ENCODE measurements at places on chromosomes 2 and 18. TPM values are rescaled to one million over a fixed set of nuclear protein-coding genes. Genes with fewer than 3 reads are reported as not detected.
A peak's percentile ranks its signal among the peaks of the same experiment; 100 is the strongest.

The CCL20 gene
- not detected for total RNA-seq

The LYPD1 gene
- 2.3 TPM for total RNA-seq

GRCh38 chr2:105950521-105951383 is 206.0 kb downstream of the NCK2 start:
- no peak overlapping the region for H3K4me3 ChIP-seq
- DNase-seq, result no peak
- H3K36me3 ChIP-seq, result no peaks in the 10 kb centered on the region
- peaks cover 9% of the 10 kb centered on the region for H3K4me1 ChIP-seq

- H3K4me1 ChIP-seq, result no peaks in the 10 kb centered on the region
- no peak overlapping the region for H3K4me3 ChIP-seq
- no peaks in the 10 kb centered on the region for H3K36me3 ChIP-seq
- peak; percentile 12 for DNase-seq
- H3K27me3 ChIP-seq, result peaks cover 26% of the 10 kb centered on the region
Measured at GRCh38 chr2:70851704-70852103, 16.1 kb upstream of the CD207 start.

DNA sequence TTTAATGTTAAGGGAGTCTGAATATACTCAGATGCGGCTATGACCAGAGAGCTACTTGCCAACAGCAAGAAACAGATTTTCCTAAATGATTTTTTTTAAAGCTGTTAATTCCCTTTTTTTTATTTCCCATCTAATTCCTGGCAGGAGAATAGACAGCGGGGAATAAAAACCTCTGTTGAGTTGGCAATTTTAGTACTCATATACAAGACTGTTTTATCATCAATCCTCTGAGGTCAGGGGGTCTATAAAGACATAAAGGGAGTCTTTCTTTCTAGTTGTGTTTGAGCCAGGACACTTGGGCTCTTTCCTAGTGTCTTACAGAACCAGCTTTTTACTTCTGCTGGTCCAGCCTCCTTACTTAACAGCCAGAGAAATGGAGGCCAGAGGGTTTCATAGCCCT is 29.4 kb downstream of the MAIP1 start:
- DNase-seq, result no peak
- H3K36me3 ChIP-seq, result no peaks in the 10 kb centered on the region
- no peak overlapping the region for H3K27ac ChIP-seq
- no peak overlapping the region for H3K4me3 ChIP-seq

GRCh38 chr2:136085453-136086209 is 32.3 kb downstream of the CXCR4 start:
- H3K27me3 ChIP-seq, result no peaks in the 10 kb centered on the region
- H3K4me1 ChIP-seq, result no peaks in the 10 kb centered on the region
- DNase-seq, result no peak
- no peaks in the 10 kb centered on the region for H3K36me3 ChIP-seq
- no peak overlapping the region for H3K4me3 ChIP-seq

- H3K27ac ChIP-seq, result no peak overlapping the region
- H3K27me3 ChIP-seq, result no peaks in the 10 kb centered on the region
- H3K4me3 ChIP-seq, result no peak overlapping the region
- H3K4me1 ChIP-seq, result peaks cover 10% of the 10 kb centered on the region
- no peak for DNase-seq
- no peaks in the 10 kb centered on the region for H3K36me3 ChIP-seq
Measured at GRCh38 chr2:109028277-109028676, 39.3 kb upstream of the EDAR start.

All from cardiac muscle cell (in vitro differentiated cells and primary cell).